CD8-positive, alpha-beta memory T cell (primary cell): ENCODE measurements at places on chromosomes 12 and 14. TPM values are rescaled to one million over a fixed set of nuclear protein-coding genes. Genes with fewer than 3 reads are reported as not detected.

The SLC10A1 gene
- total RNA-seq: not detected

GRCh38 chr12:110039085-110039807 lies 9.1 kb downstream of the C12orf76 start:
- DNase-seq: peak; percentile 24

The ESYT1 gene
- total RNA-seq: 191 TPM

DNA sequence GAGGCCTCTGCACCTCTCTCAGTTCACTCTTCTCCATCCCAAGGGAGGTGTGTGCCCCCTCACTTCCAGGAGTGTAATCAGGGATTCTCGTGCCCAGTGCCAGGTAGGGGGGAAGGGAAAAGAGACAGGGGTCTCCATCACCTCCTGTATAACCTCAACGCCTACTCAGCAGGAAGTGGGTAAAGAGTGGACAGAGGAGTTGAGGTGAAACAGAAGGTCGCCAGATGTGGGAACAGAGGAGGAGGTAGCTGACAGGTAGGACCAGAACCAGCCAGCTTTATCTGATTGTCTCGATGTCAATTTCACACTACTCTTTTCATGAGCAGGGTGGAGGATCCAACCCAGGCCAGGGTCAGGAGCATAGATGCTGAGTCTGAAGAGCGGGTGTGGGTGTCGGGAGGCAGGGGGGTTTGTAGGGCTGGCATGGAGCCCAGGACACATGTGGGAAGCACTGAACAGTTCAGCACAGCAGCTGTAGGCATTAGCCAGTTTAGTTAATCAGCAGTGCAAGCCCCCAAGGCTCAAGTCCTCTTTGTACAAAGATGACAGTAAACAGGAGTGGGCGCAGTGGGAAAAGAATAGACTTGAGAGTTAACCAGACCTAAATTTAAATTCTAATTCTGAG lies 213.5 kb downstream of the PELI2 start:
- DNase-seq: no peak

- DNase-seq: no peak
These were observed 2.7 kb downstream of the C2CD5 start for GRCh38 chr12:22541496-22542155.

The PLEKHG7 gene
- total RNA-seq: not detected

GRCh38 chr14:70472253-70473159 lies 20.5 kb downstream of the ADAM21 start:
- no peak for DNase-seq

The CMA1 gene
- total RNA-seq: not detected

- no peak for DNase-seq
These were observed 63.8 kb downstream of the TSPAN11 start for GRCh38 chr12:30990316-30990715.

DNA sequence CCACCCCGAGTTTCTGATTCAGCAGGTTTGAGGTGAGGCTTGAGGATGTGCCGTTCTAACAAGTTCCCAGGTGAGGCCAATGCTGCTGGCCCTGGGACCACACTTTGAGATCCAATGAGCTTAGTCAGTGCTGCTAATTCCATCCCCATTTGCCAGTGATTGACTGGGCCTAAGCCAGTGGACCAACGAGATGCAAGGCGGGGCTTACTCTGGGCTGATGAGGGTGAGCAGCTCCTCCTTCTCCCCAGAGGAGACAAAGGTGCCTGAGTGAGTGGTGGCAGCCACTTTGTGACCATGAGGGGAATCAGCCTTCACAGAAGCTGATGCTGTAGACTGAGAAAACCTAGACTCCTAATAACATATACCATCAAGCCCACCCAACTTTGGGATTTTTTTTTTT lies 23.1 kb upstream of the HNF1A start:
- no peak for DNase-seq

DNA sequence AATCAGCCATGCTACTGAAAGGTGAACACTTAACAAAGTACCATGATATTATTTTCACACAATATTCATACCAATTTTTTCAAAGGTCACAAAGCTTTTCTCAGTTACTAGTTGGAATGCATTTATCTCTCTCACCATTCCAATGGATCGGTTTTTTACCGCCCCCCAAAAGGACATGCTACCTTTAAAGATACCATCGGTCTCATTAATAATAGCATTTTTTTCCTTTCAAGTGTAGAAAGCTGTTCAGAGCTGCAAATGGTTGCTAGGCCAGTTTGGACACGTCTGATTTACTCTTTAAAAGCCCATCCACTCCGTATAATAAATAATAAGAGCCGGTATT lies 34.9 kb upstream of the STON2 start:
- no peak for DNase-seq

The AHNAK2 gene
- 0.04 TPM for total RNA-seq

DNA sequence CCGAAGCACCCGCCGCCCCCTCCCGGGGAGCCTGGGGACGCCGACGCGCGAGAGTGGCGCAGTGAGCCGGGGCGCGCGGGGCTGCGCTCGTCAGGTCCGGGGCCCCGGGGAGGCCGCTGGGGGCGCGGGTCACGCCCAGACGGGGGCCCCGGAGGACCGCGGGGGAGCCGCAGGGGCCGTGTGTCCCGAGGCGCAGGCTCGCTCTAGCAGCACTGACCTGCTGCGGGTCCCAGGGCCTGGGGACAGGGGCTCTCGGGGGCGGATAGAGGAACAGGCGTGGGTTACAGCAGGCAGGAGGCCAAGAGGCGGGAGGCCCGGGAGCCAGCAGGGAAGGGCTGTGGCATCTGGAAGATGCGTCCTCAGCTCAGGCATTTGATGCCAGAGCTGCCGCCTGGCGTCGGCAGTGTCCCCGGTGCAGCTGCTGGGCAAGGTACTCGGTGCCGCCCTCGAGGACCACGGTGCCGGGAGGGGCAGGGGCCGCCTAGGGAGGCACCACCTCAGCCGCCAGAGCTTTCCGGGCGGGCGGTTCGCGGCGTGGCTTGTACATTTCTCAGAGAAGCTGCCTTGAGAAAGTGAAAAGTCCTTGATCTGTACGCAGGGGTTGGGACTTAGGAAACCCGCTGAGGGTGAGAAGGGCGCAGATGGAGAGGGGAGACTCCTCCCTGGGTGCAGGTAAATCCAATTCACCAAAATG lies 1.2 kb downstream of the WNT5B start:
- peak; percentile 52 for DNase-seq

- DNase-seq: no peak
These were observed 5.1 kb downstream of the ARL6IP4 start for GRCh38 chr12:122985338-122986257.

- no peak for DNase-seq
These were observed 47.7 kb upstream of the ERGIC2 start for GRCh38 chr12:29428633-29429032.

DNA sequence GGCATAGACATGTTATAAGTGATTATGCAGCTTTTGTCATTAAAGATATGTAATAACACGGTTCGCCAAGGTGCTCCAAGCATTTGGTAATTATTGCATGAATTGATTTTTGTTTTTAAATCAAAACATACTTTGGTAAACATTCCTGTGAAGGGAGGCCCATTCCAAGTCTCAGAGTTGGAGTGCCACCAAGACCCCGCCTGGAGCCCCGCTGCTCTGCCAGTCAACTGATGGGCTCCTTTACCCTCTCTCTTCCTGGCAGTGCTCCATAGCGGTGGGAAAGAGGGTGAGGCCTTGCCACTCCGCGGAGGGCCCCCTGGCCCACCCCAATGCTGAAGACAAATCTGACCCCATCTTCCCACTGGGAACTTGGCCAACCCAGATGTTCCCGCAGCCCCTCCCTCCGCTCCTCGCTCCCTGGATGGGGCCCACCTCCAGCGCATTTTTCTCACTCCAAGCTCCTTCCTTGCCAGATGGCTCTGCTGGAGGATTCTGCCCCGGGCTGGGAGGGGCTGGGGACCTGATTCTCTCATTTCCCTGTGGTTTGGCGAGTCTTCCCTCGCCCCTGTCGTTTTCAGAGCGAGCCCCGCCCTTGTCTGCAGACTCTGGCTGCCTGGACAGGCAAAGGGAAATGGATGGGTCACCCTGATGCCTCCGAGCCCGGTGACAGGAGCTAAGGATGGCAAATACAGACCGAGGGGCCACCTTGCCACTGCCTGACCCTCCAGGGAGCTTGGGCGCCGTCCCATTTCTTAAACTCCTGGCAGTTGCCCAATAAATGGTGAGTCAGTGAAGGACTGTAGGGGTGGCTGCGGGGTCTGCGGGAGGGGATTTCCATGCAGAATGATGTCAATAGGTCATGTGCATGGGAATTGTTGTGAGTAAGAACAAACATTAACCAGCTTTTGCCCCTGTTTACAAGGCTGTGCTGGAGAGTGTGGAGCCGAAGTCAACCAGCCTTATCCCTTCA lies 9.2 kb upstream of the PAPLN start:
- DNase-seq: no peak

DNA sequence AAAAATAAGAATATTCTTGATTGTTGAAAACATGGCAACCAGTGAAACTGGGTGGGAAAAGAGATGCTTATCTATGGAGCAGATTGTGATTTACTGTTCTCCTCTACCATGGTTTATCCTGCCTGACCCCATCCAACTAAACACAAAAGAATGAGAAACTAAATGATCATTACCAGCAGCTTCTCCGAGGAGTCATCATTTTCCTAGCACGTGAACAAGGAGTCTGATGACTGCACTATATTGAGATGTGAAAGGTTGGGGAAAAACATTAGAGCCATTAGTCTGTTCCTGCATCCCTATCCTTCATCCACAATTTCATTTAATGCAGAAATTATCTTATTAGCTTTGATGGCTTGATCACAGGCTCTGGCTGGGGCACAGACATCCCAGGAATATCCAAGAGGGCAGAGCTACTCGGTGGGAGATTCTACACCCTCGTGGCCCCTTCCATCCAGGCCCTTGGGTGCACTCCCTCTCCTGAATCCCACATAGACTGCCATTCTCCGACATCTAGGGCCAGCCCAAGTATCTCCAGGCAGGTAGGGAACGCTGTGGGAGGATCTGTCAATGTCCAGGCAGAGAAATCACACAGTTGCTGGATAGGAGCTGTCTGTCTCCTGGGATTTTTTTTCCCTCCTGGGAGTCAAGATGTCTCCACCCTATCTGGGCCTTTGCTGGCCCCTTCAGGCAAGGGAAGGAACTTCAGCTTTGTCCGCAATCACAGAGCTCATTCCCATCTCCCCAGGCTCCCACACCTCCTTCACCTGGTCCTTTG lies 43.3 kb upstream of the DHRS4 start:
- no peak for DNase-seq

GRCh38 chr12:25034676-25035075 lies 85.8 kb upstream of the BCAT1 start:
- no peak for DNase-seq

DNA sequence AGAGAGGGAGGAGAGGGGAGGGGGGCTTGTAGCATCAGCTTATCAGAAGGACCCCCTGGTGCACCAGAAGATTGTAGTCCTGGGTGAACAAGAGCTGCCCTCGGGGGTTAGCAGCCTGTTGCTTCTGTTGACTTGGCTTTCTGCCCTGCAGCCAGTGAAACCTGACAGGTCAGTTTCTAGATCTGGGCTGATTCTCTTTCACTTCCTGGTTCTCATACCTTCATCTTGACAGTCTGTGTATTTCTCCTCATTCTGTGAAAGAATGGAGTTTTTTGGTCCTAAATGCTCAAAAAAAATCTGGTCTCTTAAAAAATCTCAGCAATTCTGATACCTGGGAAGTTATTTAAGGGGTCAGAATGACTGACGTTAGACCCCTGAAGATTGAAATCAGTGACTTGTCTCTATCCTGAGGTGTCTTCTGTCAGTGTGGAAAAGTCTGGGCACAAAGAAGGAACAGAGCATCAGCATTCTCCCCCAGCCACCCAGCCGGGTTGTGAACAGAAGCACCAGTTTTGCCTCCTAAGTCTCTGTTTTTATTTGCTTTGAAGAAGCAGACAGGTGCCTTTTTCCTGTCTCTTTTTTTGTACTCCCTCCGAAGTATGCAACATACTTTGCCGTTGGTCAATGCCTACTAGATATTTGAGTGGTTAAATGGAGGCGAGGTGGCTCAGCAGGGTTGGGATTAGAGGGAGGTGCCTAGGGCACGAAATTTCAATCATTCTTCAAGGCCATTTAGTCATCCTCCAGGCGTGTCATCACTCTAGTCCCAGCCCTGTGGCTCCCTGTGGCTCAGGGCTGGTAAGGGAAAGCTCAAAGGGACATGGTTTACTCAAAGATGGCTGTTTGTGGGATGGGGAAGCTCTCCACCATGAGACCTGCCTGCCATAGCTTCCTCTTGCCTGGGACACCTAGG lies 24.0 kb downstream of the TTC9 start:
- DNase-seq: no peak

GRCh38 chr12:26001530-26001929 lies 43.0 kb downstream of the RASSF8 start:
- DNase-seq: no peak

The KCNJ8 gene
- not detected for total RNA-seq

- no peak for DNase-seq
These were observed 11.1 kb downstream of the BEST3 start for GRCh38 chr12:69688021-69688420.

The CMTM5 gene
- not detected for total RNA-seq

The WNT1 gene
- total RNA-seq: not detected

- DNase-seq: no peak
These were observed 40.5 kb downstream of the CRACR2A start for GRCh38 chr12:3712209-3712992.

The DACT1 gene
- total RNA-seq: 0.42 TPM

DNA sequence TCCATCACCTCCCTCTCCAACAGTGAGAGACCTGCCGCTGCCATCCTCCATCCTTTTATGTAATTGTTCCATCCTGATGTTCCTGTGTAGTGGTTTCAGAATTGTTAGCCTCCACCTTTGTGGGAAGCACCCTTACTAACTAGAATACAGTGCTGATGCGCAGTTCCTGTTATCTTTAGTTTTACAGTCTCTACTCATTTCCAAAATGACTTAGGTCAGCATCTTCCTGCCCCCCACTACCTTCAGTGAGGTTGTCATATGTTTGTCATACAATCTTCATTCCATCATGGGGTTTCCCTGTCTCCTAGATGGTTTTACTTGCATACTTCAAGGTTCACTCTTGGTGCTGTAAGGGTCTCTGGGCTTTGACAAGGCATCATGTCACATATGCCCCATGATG lies 69.8 kb downstream of the EML1 start:
- no peak for DNase-seq

GRCh38 chr12:67598598-67598997 lies 49.9 kb upstream of the DYRK2 start:
- no peak for DNase-seq

The TMEM119 gene
- total RNA-seq: not detected

GRCh38 chr12:48446161-48446776 lies 26.1 kb upstream of the ANP32D start:
- no peak for DNase-seq

The VSX2 gene
- not detected for total RNA-seq

DNA sequence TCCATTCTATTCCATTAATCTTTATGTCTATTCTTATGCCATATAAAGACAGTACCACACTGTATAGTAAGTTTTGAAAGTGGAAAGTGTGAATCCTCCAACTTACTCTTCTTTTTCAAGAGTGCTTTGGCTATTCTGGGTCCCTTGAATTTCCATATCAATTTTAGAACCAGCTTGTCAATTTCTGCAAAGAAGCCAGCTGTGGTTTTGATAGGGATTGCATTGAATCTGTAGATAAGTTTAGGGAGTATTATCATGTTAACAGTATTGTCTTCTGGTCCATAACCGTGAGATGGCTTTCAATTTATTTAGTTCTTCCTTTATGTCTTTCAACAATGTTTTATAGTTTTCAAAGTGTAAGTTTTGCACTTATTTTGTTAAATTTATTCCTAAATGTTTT lies 34.2 kb upstream of the GCH1 start:
- DNase-seq: no peak

The ATP6V1D gene
- 34.4 TPM for total RNA-seq

- no peak for DNase-seq
These were observed 4.7 kb downstream of the ASB2 start for GRCh38 chr14:93971635-93972027.

- no peak for DNase-seq
These were observed 14.7 kb downstream of the RIMBP2 start for GRCh38 chr12:130701402-130701744.
